ENCODE measurements at places on chromosomes 1 and 21. TPM values are rescaled to one million over a fixed set of nuclear protein-coding genes. Genes with fewer than 3 reads are reported as not detected.

Gene LDLRAD1
- total RNA-seq: not detected

Gene PGLYRP4
- not detected for total RNA-seq

Gene IVL
- total RNA-seq: not detected

Gene CELA3A
- total RNA-seq: 4.0 TPM

Gene HSD3B1
- total RNA-seq: not detected

Gene UBQLN4
- total RNA-seq: 53.7 TPM

Gene SPRR3
- not detected for total RNA-seq

Gene SETD4
- 17.2 TPM for total RNA-seq

Gene EDARADD
- total RNA-seq: 12.4 TPM

Gene CHI3L2
- 1.2 TPM for total RNA-seq

Gene HMGCL
- 10.5 TPM for total RNA-seq

Gene KRTAP20-1
- total RNA-seq: not detected

Gene TNFRSF18
- 102 TPM for total RNA-seq

Gene CBR3
- total RNA-seq: 6.7 TPM

Gene PADI3
- not detected for total RNA-seq

Gene CYP4A22
- not detected for total RNA-seq

Gene MYOM3
- not detected for total RNA-seq

Gene KRTAP10-3
- not detected for total RNA-seq

Gene AKR7A3
- 0.53 TPM for total RNA-seq

Gene RIMS3
- total RNA-seq: 0.78 TPM

Gene KRTAP21-2
- total RNA-seq: not detected

Gene NPHS2
- total RNA-seq: not detected

Gene OR10J1
- not detected for total RNA-seq

Gene UBXN10
- total RNA-seq: 0.18 TPM

Gene CNN3
- total RNA-seq: 1.2 TPM
